ENCODE measurements at places on chromosomes 7 and 10. TPM values are rescaled to one million over a fixed set of nuclear protein-coding genes. Genes with fewer than 3 reads are reported as not detected.
A peak's percentile ranks its signal among the peaks of the same experiment; 100 is the strongest.

GRCh38 chr7:51121036-51121790, 195.4 kb downstream of the COBL start:
- H3K36me3 ChIP-seq, result no peaks in the 10 kb centered on the region
- H3K27ac ChIP-seq, result no peak overlapping the region
- no peaks in the 10 kb centered on the region for H3K27me3 ChIP-seq
- no peak for DNase-seq
- H3K4me1 ChIP-seq, result no peaks in the 10 kb centered on the region

- H3K27ac ChIP-seq, result no peak overlapping the region
- no peaks in the 10 kb centered on the region for H3K4me1 ChIP-seq
- peaks cover 21% of the 10 kb centered on the region for H3K27me3 ChIP-seq
- no peaks in the 10 kb centered on the region for H3K36me3 ChIP-seq
These were observed 19.0 kb upstream of the SLK start for GRCh38 chr10:103947799-103948516.

DNA sequence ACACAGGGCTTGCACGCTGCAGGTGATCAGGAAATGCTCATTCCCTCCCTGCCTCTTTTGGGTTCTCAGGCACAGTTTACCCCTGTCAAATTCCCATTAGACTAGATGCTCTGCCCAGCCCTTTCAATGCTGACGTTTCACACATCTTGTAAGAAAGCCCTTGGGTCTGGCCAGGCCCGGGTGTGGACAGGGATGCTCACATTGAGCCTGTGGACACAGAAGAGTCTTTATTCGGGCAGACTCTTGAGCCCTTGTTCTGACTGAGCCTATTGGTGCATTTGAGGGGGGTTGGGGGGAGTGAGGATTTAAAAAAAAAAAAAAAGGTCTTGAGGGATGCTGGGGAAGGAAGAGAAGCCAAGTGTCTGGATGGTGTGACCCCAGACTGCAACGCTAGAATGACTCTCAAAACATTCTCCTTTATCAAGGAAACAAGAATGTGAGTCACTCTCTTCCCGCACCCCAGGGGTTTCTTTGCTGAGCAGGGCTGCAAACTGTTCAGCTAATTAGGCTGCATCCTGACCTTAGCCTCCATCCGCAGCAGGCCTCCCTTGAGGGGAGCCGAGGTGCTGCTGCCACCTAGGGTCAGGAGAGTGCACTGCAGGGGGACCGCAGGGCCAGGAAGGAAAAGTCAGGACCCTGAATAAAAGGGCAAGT, 53.6 kb upstream of the TMEM72 start:
- H3K36me3 ChIP-seq, result no peaks in the 10 kb centered on the region
- H3K4me3 ChIP-seq, result no peak overlapping the region
- no peaks in the 10 kb centered on the region for H3K27me3 ChIP-seq
- peak; percentile 84 for DNase-seq

The GTPBP4 gene
- 71.7 TPM for total RNA-seq

The TMEM139 gene
- total RNA-seq, result not detected

The TMEM270 gene
- total RNA-seq, result not detected

The NMT2 gene
- total RNA-seq, result 41.0 TPM

The GGCT gene
- total RNA-seq, result 17.5 TPM
